ENCODE measurements at places on chromosomes 7 and 10.
A peak's percentile ranks its signal among the peaks of the same experiment; 100 is the strongest.

GRCh38 chr7:155845226-155845625, 33.0 kb upstream of the SHH start:
- DNase-seq = no peak

DNA sequence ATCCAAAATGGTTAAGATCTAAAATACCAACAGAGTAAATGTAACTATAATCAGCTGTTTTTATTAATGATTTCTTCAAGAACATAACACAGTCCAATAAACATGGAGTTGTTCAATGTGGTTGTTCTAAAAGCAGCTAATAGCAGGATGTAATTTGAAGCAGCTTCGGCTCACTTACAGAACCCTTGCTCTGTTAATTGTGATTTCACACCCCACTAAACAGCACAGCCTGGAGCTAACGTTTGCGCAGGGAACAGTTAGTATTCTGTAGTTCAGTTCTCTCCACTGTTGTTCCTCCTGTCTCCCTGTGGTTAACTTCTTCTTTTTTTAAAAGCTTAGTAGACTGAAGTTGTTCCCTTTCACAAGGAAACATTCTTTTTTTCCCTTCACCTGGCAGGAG, 104.0 kb downstream of the GRM3 start:
- no peak for DNase-seq

DNA sequence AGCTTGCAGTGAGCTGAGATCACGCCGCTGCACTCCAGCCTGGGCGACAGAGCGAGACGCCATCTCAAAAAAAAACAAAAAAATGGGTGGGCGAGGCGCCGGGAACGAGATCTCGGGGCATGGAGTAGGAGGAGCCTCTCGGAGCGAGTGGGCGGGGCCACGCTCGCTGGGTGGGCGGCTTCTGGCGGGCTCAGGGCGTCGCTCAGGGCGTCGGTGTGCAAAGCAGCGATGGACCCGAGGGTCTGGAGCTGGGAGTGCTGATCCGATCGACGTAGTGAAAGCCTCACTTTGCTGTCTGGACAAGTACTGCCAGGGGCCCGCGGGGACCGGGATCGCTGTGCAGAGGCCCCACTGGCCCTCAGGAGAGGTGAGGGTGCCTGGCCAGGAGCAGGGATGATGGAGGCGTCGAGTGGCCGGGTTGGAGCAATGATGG, 22.6 kb upstream of the AMZ1 start:
- DNase-seq = no peak

GRCh38 chr7:45876519-45876918, 3.6 kb upstream of the CCDC201 start:
- DNase-seq = no peak

- DNase-seq = no peak
These were observed 193.3 kb downstream of the SEMA3E start for GRCh38 chr7:83455612-83456011.

- DNase-seq = no peak
These were observed 403.5 kb downstream of the SUGCT start for GRCh38 chr7:40538281-40538680.

DNA sequence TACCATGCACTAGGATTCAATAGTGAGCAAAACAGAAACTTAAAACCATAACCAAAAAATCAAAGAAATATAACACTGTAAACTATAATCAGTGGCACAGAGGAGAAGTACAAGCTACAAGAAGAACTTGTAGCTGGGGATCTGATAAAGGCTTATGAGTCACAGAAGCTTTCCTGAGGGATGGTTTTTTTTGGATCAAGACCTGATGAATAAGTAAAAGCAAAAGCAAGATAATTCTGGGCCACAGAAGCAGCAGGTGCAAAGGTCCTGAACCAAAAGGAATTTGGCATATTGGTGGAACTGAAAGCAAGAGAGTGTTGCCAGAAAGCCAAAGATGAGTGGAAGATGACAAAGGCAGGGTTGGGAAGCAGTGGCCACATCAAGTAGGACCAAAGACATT, 37.4 kb upstream of the BET1 start:
- DNase-seq = no peak

GRCh38 chr10:120917521-120918250, 66.5 kb downstream of the WDR11 start:
- no peak for DNase-seq

DNA sequence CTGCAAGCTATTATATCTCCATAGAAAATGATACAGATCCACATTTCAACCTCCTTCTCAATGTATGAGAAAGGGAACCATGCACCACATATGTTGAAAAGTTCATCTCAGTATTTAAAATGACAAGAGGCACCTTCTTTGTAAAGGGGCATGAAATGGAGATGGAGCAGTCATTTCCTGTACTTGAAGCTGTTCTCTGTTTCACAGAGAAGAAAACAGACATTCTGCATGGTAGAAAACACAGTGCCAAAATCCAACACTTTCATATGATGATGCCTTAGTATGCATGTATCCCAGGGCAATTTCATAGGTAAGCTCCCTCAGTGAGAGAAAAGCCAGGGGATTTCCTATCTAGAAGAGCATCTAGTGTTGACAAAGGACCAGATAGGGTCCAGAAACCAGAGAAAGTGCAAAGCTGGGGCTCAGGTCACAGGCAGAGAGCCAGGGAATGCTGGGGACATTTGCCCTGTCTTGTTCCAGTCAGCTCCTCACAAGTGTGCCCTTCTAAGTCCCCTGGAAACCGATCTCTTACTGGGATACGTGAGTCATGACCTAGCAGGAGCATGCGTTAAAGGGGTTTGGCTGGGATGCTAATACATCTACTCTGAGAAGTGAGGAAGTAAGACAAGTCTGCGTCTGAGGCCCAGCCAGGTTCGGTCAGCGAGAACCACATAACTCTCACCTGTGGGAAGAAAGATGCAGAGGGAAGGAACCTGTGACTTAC, 118.7 kb downstream of the ICA1 start:
- DNase-seq = no peak

- DNase-seq = no peak
These were observed 58.3 kb downstream of the MMRN2 start for GRCh38 chr10:86899132-86899531.

- DNase-seq = no peak
These were observed 1071.5 kb upstream of the C7orf33 start for GRCh38 chr7:147519062-147519461.

GRCh38 chr7:148540041-148540738, 50.4 kb upstream of the C7orf33 start:
- DNase-seq = no peak

GRCh38 chr10:69786791-69787190, 14.9 kb upstream of the COL13A1 start:
- DNase-seq = no peak

GRCh38 chr7:84194484-84195271, at the start of gene SEMA3A:
Gene SEMA3A (minus strand): TSS chr7:84194789. CDS start chr7:84194586, 203 bp downstream.
- DNase-seq = no peak

DNA sequence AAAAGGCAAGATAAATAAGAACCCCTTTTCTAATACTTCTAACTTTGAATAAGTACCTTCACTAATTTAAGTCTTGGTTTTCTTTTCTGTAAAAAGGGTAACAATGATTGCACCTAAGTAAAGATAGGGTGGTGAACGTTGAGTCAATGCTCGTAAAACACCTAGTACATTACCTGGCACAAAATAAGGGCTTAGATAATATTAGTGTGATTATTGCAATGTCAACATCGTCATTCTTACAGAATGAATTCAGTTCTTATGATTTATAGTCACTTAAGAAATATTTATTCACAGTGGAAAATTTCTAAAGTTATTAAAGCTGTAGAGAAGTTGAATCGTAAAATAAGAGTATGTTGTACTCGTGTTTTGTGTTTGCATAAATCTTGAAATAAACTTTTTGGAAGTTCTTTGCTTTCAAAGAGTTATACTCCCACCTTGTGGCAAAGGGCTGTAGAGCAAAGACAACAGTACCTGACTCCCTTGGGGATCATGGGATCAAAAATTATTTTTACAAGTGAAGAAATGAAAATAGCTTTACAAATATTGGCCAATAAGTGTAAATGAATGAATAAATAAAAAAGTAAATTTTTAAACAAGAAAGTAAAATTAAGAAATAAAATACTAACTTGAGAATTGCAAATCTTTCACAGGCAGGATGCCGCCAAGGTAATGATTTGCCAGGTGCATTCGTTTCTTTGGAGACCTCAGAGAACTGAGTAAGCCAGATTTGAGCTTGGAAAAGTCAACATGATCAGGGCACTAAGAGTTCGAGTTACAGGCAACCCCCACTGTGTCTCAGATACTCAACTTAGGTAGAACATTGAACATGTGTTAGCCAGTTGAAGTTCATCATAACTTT, 285.8 kb upstream of the CACNA2D1 start:
- no peak for DNase-seq

- no peak for DNase-seq
These were observed 38.2 kb downstream of the SEMA3E start for GRCh38 chr7:83610649-83611304.

GRCh38 chr7:153084278-153084677, 324.7 kb downstream of the ACTR3B start:
- DNase-seq = no peak

DNA sequence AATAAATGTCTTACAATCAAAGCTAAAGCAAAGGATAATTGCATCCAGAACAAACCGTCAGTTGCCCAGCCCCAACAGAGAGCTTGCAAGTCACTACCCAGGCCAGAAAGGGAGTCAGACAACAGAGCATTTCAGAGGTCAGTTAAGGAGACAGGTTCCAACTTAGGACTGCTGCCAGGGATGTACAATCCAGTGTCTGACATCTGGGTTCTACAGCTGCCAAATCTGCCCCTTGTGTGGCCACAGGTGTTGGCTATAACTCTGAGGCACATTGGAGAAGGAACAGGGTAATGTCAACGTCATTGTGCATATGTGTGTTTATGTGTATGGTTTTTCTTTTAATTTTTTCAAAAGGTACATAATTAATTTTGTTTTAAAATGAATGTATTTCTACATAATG, 85.2 kb upstream of the GLCCI1 start:
- DNase-seq = no peak

GRCh38 chr7:3697472-3697871, 396.4 kb downstream of the SDK1 start:
- no peak for DNase-seq

GRCh38 chr10:865257-865656, 66.2 kb downstream of the LARP4B start:
- no peak for DNase-seq

GRCh38 chr10:28090506-28090905, 91.6 kb upstream of the ODAD2 start:
- DNase-seq = no peak

- no peak for DNase-seq
These were observed 1.8 kb upstream of the SP8 start for GRCh38 chr7:20788420-20788990.

DNA sequence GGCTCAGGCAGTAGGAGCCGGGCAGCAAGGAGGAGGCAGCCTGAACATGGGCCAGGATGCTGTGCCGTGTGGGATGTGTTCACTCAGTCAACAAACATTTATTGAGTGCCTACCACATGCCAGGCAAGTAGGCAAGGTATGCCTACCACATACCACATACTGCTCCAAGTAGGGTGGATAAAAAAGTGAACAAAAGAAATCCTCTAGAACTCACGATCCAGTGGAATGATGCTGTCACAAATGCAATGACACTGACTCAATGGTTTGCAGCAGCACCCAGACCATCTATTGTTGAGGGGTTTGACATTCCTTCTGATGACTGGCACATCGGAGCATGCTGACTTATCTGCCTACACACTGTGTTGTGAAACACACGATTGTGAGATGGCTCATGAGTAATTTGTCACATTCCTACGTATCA, 413.5 kb downstream of the NRG3 start:
- no peak for DNase-seq

- DNase-seq = no peak
These were observed 107.9 kb downstream of the JCAD start for GRCh38 chr10:29951441-29951931.

DNA sequence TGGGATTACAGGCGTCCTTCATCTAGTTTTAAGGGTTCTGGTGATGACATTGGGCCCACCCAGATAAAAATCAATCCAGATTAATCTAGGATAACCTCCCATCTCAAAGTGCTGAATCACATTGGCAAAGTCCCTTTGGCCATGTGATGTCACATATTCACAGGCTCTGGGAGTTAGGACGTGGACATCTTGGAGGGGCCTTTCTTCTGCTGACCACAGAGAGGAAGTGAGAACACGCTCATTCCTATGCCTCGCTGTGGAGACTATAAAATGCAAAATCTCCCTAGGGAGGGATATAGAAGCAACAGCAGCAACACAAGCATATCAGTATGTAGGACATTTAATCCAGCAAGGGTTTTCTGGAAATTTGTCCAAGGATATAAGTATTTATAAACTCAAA, 266.0 kb upstream of the PITRM1 start:
- no peak for DNase-seq

GRCh38 chr7:126574276-126575250, 678.2 kb downstream of the GRM8 start:
- no peak for DNase-seq

DNA sequence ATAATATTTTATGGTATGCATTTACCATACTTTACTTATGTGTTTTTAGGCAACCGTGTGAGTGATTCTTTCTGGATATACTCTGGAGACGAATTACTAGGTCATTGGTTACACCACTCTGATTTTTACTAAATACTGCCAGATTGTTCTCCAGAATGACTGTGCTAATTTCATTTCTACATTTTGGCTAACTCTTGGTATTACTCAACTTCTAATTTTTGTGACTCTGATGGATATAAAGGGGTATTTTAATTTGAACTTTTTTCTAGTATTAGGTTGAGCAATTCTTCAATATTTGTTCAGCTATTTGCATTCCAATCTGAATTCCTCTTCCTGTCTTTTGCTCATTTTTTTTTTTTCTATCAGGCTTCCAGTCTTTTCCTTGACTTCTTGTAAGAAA, 223.6 kb downstream of the MDFIC start:
- DNase-seq = no peak

- DNase-seq = no peak
These were observed 325.6 kb downstream of the THSD7A start for GRCh38 chr7:11506417-11506816.

DNA sequence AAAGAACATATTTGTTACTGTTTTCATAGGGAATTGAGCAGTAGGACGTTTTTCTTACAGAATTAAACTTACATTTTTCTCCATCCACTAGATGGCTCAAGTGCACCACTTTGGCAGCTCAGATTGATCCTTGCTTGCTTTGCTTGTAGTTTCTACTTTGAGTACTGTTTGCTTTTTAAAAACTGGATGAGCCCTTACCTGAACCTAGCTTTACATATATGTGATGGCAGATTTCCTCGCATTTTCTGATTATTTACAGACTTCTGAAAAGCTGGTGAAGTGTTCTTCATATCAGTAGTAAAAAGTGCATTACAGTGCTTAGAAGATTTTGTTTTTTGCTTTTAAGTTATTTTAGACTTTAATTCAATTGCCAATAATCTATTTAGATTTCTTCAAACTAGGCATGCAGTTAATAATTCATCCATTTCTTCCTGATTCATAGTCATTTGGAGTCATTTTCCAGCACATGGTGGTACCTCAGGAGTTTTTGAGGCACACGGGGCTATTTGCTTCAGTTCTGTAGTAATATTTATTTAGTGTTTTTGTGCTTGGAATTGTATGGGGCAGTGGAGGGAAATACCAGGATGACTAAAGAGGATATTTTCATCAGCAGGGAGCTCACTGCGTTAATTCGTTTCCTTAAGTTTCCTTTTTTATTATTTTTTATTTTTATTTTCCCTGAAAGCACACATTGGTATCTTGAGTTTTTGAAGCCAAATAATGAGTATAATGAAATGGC, 57.3 kb downstream of the MAPK8 start:
- DNase-seq = peak; percentile 9

All from GM18507 (cell line).